ENCODE measurements at places on chromosomes 5 and 9. TPM values are rescaled to one million over a fixed set of nuclear protein-coding genes. Genes with fewer than 3 reads are reported as not detected.

- DNase-seq: no peak
Observed at GRCh38 chr9:96510258-96510657, 60.3 kb downstream of the HABP4 start.

- DNase-seq: no peak
Observed at GRCh38 chr5:157046041-157046440, 12.9 kb downstream of the HAVCR1 start.

- DNase-seq: no peak
Observed at GRCh38 chr5:23655674-23656073, 148.3 kb downstream of the PRDM9 start.

GRCh38 chr9:92278110-92278509, 15.4 kb downstream of the IARS1 start:
- DNase-seq: no peak

GRCh38 chr5:151094030-151094851, 13.4 kb upstream of the TNIP1 start:
- no peak for DNase-seq

DNA sequence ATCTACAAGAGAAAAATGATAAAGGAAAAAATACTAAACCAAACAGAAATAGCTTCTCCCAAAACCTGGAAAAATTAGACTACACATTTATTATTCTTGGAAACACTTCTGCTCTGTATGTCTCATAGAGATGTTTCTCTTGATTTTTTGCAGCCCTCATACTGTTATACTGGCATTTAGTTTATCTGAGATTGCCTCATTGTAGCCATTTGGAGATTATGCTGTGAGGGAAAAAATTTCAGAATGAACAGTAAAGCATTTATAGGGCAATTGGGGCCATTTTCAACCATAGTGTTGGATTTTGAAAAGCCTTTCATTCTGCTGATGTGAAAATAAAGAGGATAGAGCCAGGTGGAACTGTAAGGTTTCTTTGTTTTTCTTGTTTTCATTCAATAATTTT, 441.8 kb upstream of the RIOK2 start:
- no peak for DNase-seq

- DNase-seq: no peak
Observed at GRCh38 chr5:3598207-3598606, 2.6 kb downstream of the IRX1 start.

- DNase-seq: no peak
Observed at GRCh38 chr9:84759300-84759750, 89.8 kb downstream of the NTRK2 start.

DNA sequence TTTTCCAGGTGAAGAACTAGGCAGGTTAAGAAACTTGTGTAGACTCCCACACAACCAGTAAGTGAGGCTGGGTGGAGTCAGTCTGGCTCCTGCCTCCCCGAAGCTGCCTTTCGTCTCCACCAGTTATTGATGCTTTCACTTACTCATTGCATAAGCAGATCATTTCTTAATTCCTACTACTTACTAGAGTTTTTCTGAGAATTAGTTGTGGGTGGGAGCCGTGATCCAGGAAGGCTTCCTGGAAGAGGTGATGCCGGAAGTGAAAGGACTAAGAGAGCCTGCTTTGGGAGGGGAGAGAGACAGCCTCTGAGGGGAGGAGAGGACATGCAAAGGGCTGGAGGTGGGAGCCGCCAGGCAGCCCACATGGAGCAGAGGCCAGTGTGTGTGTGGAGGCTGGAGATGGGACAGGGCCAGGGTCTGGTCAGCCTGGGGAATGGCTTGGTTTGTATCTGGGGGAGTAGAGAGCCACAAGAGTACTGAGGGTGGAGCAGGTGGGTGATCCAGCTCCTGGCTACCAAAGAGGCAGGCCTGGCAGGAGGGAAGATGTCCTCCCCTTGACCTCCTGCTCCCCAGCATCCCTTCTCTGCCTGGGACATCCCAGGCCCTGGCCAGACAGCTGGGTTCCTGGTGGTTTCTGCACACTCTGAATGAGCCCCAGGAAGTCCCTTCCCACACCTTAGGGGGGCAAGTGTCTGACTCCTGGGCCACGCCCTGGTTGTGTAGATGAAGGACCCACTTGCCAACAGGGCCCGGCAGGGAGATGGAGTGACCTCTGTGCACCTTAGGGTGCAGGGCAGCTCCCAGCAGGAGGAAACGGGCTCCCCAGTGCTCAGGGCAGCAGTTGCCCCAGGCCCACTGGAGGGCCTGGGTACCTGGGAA, 12.2 kb upstream of the CARD19 start:
- DNase-seq: no peak

GRCh38 chr9:114572199-114572598, 15.4 kb upstream of the ATP6V1G1 start:
- no peak for DNase-seq

GRCh38 chr9:75855509-75855908, 35.0 kb upstream of the PCSK5 start:
- no peak for DNase-seq

GRCh38 chr5:149936700-149937091, 7.9 kb downstream of the PDE6A start:
- no peak for DNase-seq

GRCh38 chr5:65338606-65339151, 143.0 kb downstream of the ADAMTS6 start:
- DNase-seq: no peak

DNA sequence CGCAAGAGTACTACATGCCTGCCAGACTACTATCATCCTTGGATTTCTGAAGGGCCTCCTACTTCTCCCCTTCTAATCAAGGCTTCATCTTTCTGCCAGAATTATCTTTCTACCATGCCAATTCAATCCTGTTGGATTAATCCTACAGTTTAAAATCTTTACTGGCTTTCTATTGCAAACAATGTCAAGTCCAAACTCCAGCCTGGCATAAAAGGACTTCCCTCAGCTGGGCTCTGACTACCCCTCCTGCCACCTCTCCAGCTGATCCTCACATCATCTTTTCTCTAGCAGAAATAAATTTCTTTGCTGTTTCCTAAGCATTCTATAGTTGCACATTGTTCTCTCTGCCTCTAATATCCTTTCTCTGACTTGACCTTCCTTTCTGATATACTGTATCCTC, 119.7 kb upstream of the RAD23B start:
- DNase-seq: no peak

GRCh38 chr5:177444106-177445051, 2.2 kb upstream of the PRR7 start:
- DNase-seq: no peak

- DNase-seq: no peak
Observed at GRCh38 chr9:137168904-137169856, 671 bp downstream of the LRRC26 start.

DNA sequence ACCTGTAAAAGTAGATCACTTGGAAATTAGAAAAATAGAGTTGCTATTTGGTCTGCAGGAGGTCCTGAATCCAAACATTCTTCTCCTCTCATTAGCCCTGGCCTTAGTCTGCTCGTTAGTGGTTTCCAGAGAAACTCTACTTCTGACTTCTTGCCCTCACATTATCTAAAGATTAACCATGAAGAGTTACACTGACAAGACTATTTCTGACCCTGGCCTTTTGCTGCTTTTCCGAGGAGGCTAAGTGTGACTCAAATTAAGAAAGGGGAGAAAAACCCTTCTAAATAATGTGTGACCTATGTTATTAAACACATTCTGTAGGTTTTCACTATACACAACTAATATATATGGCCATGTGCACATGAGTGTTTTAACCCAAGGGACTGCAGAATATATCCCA, 302.4 kb downstream of the RAB3C start:
- no peak for DNase-seq

SMIM33 gene
- not detected for total RNA-seq

SPAAR gene
- total RNA-seq: 4.9 TPM

SHC3 gene
- 1.8 TPM for total RNA-seq

RANBP3L gene
- 25.5 TPM for total RNA-seq

PRDM9 gene
- not detected for total RNA-seq

INPP5E gene
- 11.9 TPM for total RNA-seq

ROR2 gene
- total RNA-seq: 0.21 TPM

GPR150 gene
- total RNA-seq: not detected

NEURL1B gene
- total RNA-seq: 17.3 TPM

PCDHA9 gene
- 0.35 TPM for total RNA-seq

IGFBPL1 gene
- total RNA-seq: 16.6 TPM

TBC1D13 gene
- 15.6 TPM for total RNA-seq

PCDH12 gene
- total RNA-seq: 5.1 TPM
